T follicular helper cell (primary cell): ENCODE measurements at places on chromosomes 7 and 10.
A peak's percentile ranks its signal among the peaks of the same experiment; 100 is the strongest.

GRCh38 chr10:86357676-86358075 lies 8.9 kb downstream of the GRID1 start:
- no peak for DNase-seq

GRCh38 chr7:99340659-99341058 lies 15.0 kb downstream of the ARPC1A start:
- no peak for DNase-seq

GRCh38 chr10:49289480-49289879 lies 9.5 kb upstream of the C10orf71 start:
- no peak for DNase-seq

GRCh38 chr7:1317646-1318045 lies 85.0 kb downstream of the UNCX start:
- no peak for DNase-seq

- no peak for DNase-seq
These were observed 68.4 kb downstream of the RAMP3 start for GRCh38 chr7:45225948-45226335.

- DNase-seq, result peak; percentile 31
These were observed 43.2 kb downstream of the BTRC start for GRCh38 chr10:101397140-101397539.

DNA sequence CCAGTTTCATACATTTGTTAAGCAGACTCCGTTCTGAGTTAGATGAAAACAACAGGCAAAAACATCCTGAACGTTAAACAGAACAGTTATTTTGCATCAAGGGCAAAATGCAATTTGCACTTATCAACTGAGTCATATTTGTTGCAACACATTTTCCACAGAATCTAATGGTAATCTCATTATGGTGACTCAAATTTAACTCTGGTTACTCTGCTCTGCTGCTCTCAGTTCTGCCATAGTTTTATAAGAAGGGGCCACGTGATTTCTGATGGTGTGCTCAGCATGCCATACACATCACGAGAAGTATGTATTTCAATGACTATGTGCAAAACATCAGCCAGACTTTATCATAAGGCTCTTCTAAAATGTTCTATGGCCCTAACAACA lies 148.8 kb downstream of the CHCHD3 start:
- DNase-seq, result no peak

- DNase-seq, result no peak
These were observed 110.6 kb downstream of the PTPN20 start for GRCh38 chr10:47021850-47022249.

DNA sequence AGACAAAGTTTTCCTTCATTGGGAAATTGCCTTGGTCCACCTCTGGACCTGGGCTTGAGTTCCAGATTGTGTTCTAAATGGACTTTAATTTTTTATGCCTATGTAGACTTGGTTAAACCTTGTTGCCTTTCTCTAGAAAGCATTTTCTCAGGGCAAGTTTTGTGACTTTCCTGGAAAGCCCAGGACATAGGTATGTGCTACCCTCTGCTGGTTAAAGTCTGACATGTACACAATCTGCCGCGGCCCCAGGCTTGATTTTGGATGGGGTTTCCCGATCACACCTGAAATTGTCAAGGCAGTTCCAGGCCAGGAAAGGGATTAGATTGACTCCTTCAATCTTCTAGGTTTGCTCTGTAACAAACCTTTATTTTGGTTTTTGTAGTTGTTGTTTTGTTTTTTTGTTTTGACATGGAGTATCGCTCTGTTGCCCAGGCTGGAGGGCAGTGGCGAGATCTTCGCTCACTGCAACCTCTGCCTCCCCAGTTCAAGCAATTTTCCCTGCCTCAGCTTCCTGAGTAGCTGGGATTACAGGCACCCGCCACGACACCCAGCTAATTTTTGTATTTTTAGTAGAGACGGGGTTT lies 14.1 kb upstream of the AKR1B10 start:
- DNase-seq, result no peak

- DNase-seq, result no peak
These were observed 286.4 kb downstream of the ARHGAP12 start for GRCh38 chr10:31642281-31642680.

- no peak for DNase-seq
These were observed 4.5 kb upstream of the SEC31B start for GRCh38 chr10:100524206-100524605.

DNA sequence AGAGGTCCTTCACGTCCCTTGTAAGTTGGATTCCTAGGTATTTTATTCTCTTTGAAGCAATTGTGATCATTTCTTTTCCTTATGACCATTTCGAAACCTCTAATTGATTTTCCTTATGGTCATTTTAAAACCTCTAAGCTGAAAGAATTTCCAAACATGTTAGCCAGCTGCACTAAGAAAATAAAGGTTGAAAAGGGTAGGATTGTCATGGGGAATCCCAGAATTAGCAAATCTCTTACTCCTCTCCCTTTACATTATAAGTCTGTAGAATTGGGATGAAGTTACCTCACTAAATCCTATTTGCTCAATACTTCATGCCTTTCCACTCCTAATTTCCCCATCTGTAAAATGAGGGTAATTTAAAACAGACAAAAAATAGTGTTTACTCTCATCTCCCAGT lies 79.5 kb downstream of the FAM185A start:
- no peak for DNase-seq

DNA sequence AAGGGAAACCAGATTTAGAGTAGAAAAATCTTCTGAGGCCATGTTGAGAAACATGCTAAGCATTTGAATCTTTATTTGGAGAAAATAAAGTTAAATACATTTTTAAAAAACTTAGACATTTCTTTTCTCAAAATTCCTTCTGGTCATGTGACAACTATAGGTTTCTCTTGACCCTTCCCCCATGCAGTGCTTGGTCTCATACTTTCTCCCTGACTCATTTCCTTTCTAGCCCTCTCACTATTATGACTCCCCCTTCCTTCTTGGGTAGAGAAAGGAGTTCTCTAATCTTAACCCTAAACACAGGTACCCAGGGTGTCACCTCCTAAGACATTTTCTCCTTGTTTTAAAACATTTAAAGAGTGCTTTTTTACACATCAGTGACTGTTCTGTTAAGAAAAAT lies 179.5 kb upstream of the TMEM106B start:
- DNase-seq, result no peak

- no peak for DNase-seq
These were observed 374.6 kb downstream of the DNAJB6 start for GRCh38 chr7:157711353-157711888.

DNA sequence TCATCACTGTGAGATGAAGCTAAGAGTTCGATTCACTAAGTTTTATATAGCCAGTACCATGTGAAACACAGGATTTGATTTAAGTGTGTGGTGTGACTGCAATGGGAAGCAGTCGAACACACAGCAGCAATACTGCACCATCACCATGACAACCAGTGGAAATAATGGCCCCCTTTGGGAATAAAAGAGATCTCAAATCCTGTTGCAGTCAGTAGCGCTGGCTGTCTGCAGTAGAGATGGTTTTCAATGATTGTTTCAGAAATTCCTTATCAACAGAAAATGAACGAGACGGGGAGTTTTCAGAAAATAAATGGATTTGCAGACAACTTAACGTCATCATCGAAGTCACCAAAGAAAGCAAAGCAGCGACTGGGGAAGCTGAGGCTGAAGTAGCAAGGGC lies 91.0 kb downstream of the PTPRE start:
- DNase-seq, result no peak

- no peak for DNase-seq
These were observed 2.6 kb downstream of the TMEM254 start for GRCh38 chr10:80081026-80081425.

GRCh38 chr10:81007872-81008271 lies 470.2 kb downstream of the SH2D4B start:
- DNase-seq, result no peak

GRCh38 chr10:127978481-127978880 lies 71.6 kb downstream of the PTPRE start:
- no peak for DNase-seq

DNA sequence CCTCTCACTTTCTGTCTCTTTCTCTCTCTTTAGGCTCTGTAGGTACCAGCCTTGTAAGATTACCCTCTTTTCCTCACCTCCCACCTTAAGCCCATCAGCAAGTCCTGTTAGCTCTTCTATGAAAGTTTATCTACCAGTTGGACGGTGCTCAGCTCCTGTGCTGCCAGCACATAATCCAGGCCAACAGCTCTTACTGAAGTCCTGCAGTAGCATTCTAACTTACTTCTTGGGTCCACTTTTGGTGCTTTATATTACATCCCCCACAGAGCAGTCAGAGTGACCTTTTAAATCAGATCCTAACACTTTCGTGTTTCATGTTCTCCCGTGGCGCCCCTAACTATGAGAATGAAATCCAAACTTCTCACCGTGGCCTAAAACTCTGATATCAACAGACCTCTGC lies 38.9 kb upstream of the ITGA8 start:
- no peak for DNase-seq

- no peak for DNase-seq
These were observed 433.9 kb upstream of the ZMIZ1 start for GRCh38 chr10:78634835-78635234.

- no peak for DNase-seq
These were observed 46.7 kb upstream of the ANTXRL start for GRCh38 chr10:46239993-46240683.

DNA sequence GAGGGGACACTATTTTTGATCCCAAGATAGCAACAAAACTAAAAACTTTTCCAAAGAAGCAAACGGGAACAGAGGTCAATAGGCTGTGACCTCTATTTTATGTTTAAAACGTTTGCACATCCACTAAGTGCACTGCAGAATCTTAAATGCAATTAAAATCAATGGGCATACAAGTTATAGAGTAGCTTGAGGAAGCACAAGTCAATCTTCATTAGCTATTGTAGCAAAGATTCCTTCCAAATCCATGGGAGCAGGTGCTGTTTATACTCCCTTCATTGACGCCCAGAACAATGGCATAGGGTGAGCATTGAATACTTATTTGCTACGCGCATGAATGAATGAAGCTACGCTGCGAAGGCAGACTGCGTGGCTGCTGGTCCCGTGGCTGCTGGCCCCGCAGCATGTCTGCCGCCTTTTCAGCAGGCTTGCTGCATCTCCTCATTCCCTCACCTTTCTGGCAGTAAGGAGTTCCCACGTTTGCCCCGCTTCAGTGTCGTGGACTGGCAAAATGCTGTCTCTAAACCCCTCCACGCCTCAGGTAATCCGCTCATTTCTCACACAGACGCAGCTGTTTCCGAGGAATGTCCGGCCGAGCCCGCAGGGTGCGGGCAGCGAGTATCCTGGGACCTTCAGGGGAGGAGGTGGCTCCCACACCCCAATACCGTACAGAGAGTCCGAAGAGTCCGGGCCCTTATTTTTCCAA lies 754 bp upstream of the PHYHIPL start:
- DNase-seq, result no peak

- no peak for DNase-seq
These were observed 17.6 kb upstream of the PHYH start for GRCh38 chr10:13317474-13317873.

- no peak for DNase-seq
These were observed 42.9 kb upstream of the PDZD8 start for GRCh38 chr10:117418121-117418520.

DNA sequence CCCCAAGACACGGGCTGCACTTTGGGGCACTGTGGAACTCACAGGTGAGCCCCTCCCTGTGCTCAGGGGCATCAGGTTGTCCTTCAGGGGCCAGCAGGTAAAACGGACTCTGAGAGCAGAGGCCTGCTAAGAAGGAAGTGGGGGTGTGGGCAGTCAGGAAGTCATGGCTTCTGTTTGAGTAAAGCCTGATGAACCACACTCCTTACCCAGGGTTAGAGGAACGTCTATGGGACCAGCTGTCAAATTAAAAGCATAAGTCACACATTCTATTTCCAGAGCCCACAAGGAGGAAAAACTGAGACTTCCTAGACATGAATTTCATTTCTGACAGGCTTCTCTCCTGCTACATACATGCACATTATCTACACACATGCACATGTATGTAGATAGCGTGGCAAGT lies 616.4 kb downstream of the SDK1 start:
- DNase-seq, result no peak

GRCh38 chr10:125160856-125161706 lies 718 bp upstream of the CTBP2 start:
- DNase-seq, result no peak

GRCh38 chr7:48183370-48183743 lies 12.1 kb downstream of the ABCA13 start:
- no peak for DNase-seq

GRCh38 chr7:134473861-134474291 lies 15.0 kb upstream of the AKR1B1 start:
- DNase-seq, result no peak

GRCh38 chr10:128848810-128849209 lies 618.2 kb upstream of the MGMT start:
- no peak for DNase-seq

- DNase-seq, result no peak
These were observed 471.4 kb upstream of the NRP1 start for GRCh38 chr10:33805831-33806230.

DNA sequence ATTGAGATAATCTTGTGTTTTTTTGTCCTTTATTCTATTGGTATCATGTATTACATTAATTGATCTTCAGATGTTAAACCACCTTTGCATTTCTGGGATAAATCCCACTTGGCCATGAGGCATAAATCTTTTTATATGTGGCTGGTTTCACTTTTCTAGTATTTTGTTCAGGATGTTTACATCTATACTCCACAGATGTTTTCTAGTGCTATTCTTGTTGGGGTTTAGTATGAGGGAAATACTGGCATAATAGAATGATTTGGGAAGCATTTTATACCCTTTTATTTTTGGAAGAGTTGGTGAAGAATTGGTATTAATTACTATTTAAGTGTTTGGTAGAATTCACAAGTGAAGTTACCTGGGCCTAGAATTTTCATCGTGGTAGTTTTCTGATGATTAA lies 41.8 kb upstream of the CCNY start:
- no peak for DNase-seq

DNA sequence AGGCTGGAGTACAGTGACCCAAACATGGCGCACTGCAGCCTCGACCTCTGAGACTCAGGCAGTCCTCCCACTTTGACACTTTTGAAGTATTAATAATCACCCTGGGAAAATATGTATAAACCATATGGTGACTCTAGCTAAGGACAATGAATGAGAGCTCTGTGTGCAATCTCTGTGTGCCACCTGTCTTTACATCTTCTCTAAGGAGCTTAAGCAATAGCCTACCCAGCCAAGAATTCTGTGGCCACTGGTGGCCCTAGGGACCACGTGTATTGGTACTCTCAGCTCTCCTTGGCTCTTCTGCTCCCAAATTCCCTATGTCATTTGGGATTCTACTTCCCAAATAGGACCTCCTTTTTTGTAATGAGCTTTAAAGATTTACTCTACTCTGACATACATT lies 23.7 kb downstream of the FGF8 start:
- no peak for DNase-seq

GRCh38 chr10:110353244-110354119 lies 48.8 kb upstream of the SMNDC1 start:
- peak; percentile 30 for DNase-seq

DNA sequence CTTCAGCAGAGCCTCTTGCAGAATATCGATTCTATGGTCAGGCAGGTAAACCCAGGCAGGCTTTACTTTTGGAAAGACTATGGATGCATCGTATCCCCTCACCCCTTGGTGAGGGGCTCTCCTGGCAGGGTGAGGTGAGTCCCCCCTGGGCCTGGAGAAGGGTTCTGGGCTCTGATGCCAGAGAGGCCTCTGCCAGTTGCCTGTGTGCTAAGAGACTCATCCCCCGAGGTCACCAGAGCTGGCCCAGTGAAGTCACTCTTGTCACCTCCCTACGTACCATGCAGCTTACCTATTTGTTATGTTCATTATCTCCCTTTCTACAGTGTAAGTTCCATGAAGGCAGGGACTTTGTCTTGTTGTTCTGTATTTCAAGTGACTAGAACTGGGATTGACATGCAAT lies 51.3 kb downstream of the TSPAN15 start:
- DNase-seq, result no peak
